NCI-H226 (cell line): ENCODE measurements at places on chromosomes 12 and 14.

- no peak for DNase-seq
Measured at GRCh38 chr12:20696181-20696905, 1.2 kb downstream of the SLCO1C1 start.

DNA sequence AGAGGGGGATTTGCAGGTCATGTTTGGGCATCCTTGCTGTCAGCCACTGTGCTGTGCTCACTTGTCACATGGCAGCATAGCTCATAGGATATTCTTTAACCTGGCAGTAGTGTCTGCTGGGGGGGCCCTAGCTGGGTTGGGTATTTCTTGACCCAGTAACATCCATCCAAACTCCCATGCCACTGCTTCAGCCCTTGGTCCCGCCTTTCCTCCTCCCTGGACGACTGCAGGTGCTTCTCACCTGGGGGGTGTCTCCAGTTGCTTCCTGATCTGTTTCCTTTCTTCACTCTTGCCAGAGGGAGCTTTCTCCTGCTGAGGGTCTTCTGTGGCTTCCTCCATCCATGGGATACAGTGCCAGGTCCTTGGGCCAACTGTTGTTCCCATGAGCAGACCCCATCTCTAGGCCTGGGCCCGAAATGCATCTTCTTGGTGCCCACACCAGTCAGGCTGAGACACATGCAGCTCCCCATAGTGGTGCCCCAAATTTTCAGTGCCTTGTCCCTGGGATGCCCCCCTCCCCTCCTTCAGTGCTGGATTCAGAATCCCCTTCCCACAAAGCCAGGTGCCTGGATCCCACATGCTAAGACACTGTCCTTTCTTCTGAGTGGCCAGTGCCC is 20.5 kb downstream of the C14orf132 start:
- DNase-seq = no peak

DNA sequence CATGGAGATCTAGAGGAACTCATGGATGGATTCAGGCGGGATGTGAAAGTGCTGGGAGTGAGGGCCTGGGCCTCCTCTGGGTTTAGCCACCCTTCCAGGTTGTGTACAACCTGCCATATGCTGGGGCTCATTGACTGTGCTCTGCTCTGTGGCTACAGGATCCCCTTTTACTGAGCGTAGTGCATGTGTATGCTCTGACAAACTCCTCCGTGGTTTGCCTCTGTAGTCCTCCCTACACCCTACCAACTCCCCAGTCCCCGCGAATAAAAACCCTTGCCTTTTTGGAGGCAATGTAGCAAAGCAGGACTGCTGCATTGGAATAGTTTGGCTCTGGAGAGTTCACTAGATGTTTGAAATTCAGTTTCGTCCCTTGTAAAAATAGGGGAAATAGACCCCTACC is 17.4 kb downstream of the JDP2 start:
- no peak for DNase-seq

DNA sequence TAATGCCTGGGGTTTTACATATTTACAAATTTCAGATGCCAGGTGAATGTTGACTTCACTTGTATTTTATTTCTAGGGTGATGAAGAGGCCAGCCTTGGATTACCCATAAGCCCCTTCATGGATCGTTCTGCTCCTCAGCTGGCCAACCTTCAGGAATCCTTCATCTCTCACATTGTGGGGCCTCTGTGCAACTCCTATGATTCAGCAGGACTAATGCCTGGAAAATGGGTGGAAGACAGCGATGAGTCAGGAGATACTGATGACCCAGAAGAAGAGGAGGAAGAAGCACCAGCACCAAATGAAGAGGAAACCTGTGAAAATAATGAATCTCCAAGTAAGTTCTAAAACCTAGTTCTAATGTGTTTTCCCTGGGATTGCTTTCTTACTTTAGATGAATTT is 41.3 kb upstream of the SLCO1C1 start:
- no peak for DNase-seq

DNA sequence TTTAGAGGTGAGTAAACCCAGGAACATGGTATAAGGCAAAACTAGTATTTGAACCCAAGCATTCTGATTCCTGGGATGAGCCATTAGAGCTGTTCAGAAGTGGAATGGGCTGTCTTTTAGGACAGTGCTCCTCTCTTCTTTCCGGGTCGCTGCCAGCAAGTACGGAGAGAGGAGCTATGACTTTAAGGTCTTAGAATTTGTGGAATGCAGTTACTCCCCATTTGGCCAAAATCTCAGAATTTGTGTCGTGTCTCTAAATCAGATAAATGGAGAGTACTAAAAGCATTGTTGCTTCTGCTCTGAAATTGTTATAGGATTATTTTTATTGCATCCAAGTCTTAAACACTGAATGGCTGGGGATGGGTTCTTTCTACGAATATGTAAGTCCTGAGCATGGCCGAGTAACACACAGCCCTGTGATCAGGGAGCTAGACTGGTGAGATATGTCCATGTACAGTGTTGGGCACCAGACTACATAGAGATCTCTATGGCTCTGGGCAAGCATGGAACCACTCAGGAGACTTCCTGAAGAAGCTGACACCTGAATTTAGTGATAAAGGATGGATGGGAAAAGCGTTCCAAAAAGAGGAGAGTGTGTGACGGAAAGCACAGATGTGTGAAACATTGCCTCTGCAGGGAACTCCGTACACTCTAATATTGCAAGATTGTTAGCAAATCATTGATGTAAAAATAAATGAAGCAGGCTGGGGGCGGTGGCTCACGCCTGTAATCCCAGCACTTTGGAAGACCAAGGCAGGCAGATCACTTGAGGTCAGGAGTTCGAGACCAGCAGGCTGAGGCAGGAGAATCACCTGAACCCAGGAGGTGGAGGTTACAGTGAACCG is 184.7 kb downstream of the SRGAP1 start:
- peak; percentile 60 for DNase-seq

DNA sequence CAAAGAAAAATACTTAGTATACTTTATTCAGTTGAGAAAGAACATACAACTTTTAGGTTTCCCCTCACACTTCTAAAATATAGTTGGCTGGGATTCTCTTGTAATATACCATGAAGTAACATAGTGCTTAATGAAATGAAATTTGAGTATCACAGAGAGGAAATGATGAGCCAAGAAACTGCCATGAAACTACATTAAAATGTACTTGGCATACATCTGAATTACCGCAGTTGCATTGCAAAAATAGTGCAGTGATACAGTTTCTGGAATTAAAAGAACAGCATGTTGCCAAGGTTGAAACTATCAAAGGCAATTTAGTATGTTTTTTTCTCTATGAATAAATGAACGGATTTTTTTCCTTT is 389.2 kb downstream of the TMEM117 start:
- DNase-seq = no peak

- DNase-seq = no peak
Measured at GRCh38 chr14:55180434-55180833, 11.0 kb downstream of the DLGAP5 start.

DNA sequence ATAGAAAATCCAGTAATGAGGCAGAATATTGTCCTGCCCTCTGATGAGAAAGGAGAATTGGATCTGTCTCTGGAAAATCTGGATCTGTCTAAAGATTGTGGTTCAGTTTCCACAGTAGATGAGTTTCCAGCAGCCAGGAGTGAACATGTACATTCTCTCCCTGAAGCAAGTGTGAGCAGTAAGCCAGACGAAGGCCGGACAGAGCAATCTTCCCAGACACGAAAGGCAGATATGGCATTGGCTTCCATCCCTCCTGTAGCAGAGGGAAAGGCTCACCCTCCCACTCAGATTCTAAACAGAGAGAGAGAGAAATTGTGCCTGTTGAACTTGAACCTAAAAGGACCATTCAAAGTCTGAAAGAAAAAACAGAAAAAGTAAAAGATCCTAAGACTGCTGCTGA is 31.4 kb downstream of the PARP11 start:
- no peak for DNase-seq

DNA sequence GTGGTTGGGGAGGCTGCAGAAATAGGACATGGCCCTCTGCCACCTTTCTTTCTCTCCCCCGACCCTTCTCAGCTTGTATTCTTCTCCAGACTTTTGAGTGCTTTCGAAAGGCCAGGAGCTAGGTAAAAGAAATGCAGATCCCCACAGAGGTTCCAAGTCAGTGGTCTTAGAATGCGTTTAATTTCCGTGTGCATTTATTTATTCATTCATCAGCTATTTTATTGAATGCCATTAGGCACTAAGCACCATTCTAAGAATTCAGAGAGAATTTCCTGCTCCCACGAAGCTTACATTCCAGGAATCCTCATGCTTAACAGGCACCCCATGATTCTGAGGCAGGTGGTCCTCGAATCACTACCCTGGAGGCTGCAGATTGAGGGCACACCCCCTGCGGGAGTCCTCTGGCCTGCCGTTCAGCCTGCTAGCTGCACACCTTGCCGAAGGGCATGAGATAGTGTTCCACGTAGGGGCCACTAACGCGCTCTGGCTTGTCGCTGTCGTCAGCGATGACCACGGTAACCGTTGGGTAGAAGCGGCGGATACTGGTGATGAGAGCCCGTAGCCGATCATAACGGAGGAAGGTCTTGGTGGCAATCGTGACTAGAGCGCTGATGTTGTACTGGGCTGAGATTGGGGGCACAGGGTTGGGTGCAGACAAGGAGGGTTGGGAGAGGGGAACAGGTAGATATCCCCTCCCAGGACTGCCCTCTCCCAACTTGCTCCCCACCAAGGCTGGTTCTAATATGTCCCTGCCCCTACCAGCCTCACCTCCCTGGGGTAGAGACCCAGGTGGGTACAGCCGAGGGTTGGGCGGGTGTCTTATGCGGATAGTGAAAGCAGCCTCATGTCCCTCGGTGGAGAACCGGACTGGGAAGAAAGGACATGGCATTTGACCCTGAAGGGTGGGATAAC is 4.5 kb downstream of the B4GALNT1 start:
- DNase-seq = no peak

DNA sequence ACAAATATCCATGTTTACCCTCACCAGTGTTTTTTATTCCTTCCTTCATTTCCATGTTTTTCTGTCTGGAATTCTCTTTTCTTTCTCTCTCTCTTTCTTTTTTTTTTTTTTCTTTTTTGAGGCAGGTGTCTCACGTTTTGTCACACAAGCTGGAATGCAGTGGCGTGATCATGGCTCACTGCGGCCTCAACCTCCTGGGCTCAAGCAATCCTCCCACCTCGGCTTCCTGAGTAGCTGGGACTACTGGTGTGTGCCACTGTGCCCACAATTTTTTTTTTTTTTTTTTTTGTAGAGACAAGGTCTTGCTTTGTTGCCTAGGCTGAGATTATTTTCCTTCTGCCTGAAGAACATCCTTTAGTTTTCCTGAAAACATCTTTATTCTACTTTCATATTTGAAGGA is 15.0 kb upstream of the AMIGO2 start:
- peak; percentile 71 for DNase-seq

GRCh38 chr12:119859241-119859640 is 17.9 kb downstream of the CIT start:
- no peak for DNase-seq

DNA sequence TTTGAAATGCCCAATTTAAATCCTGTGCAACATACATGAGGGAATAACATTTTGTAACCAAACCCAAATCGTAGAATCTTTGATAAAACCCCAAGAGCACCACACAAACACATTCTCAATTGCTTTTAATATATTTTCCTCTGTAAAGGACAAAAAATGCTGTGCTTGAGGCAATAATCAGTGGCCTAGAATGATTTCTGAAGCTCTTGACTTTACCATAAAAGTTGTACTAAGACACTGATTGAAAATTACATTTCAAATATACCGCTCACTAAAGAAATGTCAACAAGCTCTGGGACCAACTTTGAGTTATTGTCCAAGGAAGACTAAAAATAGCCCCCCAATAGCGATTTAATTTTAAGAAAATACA is 1.5 kb downstream of the EML5 start:
- DNase-seq = no peak

DNA sequence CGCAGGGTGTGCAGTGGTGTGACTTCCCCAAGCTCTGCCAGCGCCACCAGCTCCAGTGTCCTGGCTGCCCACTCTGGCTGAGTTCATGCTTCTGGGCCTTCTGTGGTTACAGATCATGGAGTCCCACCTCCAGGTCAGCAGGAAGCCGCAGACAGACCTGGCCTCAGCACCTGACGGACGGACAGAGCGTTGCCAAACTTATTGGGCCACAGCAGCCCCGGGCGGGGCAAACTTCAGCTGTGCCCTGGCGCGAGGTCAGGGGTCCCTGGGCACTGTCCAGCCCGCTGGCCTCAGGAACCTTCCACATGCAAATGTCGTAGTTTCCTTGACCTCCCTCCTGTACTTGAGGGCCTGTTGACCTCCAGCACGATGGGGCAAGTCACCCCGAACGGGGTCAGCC is 11.2 kb downstream of the GPR132 start:
- DNase-seq = no peak

- DNase-seq = peak; percentile 7
Measured at GRCh38 chr12:105384916-105385535, 54.5 kb downstream of the C12orf75 start.

DNA sequence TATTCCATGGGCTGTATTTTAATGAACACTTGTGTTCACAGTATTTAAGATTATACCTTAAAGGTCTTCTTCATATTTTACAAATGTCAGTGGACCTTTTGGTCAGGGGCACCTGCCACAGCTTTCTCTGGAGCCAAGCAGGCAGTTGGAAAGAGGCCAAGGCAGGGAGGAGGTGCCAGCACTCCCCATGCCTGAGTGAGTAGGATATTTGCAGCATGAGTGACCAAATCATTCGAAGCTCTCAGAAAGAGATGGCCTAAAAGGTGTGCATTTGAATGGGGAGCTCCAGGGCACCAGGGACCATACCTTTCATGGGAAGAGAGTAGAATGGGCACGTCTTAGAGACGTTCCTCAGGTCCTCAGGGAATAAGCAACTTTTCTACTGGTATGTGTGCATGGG is 121.6 kb downstream of the GPR135 start:
- peak; percentile 28 for DNase-seq

DNA sequence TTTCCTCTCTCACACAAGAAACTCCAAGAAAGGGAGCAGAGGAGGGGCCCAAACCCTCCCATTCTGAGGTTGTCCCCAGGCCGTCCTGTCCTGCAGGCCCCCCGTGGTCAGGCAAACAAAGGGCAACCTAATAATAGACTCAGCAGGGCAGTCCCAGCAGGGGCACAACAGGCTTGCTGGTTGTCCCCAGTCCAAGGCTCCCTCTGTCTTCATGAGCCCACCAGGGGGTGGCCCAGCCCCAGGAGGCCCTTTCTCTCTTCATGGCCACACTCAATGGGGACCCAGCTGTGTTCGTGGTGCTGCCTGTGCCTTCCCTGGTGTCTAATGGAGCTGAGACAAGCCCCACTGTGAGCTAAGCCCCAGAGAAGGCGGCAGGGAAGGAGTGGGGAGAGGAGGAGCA is 359.9 kb downstream of the ADGRD1 start:
- no peak for DNase-seq
